Peyer's patch (tissue), 4 donors: ENCODE measurements at places on chromosomes 3 and 15. TPM values are rescaled to one million over a fixed set of nuclear protein-coding genes. Genes with fewer than 3 reads are reported as not detected.

TTC21A gene
- 9.2 TPM for total RNA-seq

CLDN11 gene
- total RNA-seq, result 5.8 TPM

GNB4 gene
- total RNA-seq, result 4.7 TPM

GOLGA8S gene
- total RNA-seq, result not detected

RAP2B gene
- total RNA-seq, result 9.0 TPM

CCDC39 gene
- total RNA-seq, result not detected

VEPH1 gene
- not detected for total RNA-seq

ITIH1 gene
- not detected for total RNA-seq

RNU5B-1 gene
- not detected for total RNA-seq

GABRB3 gene
- 1.7 TPM for total RNA-seq

SENP5 gene
- total RNA-seq, result 31.5 TPM

ACP3 gene
- 1.0 TPM for total RNA-seq

ZBTB47 gene
- total RNA-seq, result 17.8 TPM

IL17RB gene
- 37.5 TPM for total RNA-seq

GSK3B gene
- total RNA-seq, result 34.6 TPM

IL16 gene
- total RNA-seq, result 8.1 TPM

NOX5 gene
- total RNA-seq, result 0.13 TPM

CACNA2D2 gene
- total RNA-seq, result 5.8 TPM

SERPINI2 gene
- 5.0 TPM for total RNA-seq

TM4SF18 gene
- total RNA-seq, result 2.9 TPM

ALPK3 gene
- 7.0 TPM for total RNA-seq

TEX9 gene
- total RNA-seq, result 22.2 TPM

ARF4 gene
- total RNA-seq, result 35.4 TPM

DZIP1L gene
- total RNA-seq, result 5.6 TPM

PDZRN3 gene
- 24.7 TPM for total RNA-seq

GOLGA8N gene
- 61.9 TPM for total RNA-seq

TRPM1 gene
- not detected for total RNA-seq

CHRD gene
- 17.3 TPM for total RNA-seq

PCOLCE2 gene
- total RNA-seq, result 2.5 TPM

ERICH6 gene
- not detected for total RNA-seq

TM6SF1 gene
- total RNA-seq, result not detected

ADCY5 gene
- 23.3 TPM for total RNA-seq

CCDC54 gene
- not detected for total RNA-seq

KBTBD12 gene
- total RNA-seq, result 1.5 TPM

SLCO3A1 gene
- total RNA-seq, result 4.6 TPM

CHRM5 gene
- total RNA-seq, result not detected

KIF7 gene
- 2.3 TPM for total RNA-seq

COLQ gene
- 13.2 TPM for total RNA-seq

SLC28A1 gene
- total RNA-seq, result 111 TPM

LOXL1 gene
- 1.8 TPM for total RNA-seq

ZPLD1 gene
- total RNA-seq, result not detected

CAMK2N2 gene
- total RNA-seq, result not detected
